ENCODE measurements at places on chromosomes 13 and 19. TPM values are rescaled to one million over a fixed set of nuclear protein-coding genes. Genes with fewer than 3 reads are reported as not detected.

Gene NCAN
- total RNA-seq, result not detected

Gene ALG11
- total RNA-seq, result 5.8 TPM

Gene VSTM2B
- not detected for total RNA-seq

Gene C19orf44
- total RNA-seq, result 2.8 TPM

Gene NLRP7
- total RNA-seq, result not detected

Gene STXBP2
- 38.6 TPM for total RNA-seq

Gene RYR1
- total RNA-seq, result 3.0 TPM

Gene ZNF285
- 2.3 TPM for total RNA-seq

Gene EXOC3L2
- 1.0 TPM for total RNA-seq

Gene TNFSF9
- total RNA-seq, result 5.7 TPM

Gene KLHL1
- total RNA-seq, result not detected

Gene CEACAM21
- not detected for total RNA-seq

Gene CCDC122
- total RNA-seq, result 2.9 TPM

Gene USPL1
- total RNA-seq, result 17.4 TPM
